ENCODE measurements at places on chromosomes 13 and 19.
A peak's percentile ranks its signal among the peaks of the same experiment; 100 is the strongest.

DNA sequence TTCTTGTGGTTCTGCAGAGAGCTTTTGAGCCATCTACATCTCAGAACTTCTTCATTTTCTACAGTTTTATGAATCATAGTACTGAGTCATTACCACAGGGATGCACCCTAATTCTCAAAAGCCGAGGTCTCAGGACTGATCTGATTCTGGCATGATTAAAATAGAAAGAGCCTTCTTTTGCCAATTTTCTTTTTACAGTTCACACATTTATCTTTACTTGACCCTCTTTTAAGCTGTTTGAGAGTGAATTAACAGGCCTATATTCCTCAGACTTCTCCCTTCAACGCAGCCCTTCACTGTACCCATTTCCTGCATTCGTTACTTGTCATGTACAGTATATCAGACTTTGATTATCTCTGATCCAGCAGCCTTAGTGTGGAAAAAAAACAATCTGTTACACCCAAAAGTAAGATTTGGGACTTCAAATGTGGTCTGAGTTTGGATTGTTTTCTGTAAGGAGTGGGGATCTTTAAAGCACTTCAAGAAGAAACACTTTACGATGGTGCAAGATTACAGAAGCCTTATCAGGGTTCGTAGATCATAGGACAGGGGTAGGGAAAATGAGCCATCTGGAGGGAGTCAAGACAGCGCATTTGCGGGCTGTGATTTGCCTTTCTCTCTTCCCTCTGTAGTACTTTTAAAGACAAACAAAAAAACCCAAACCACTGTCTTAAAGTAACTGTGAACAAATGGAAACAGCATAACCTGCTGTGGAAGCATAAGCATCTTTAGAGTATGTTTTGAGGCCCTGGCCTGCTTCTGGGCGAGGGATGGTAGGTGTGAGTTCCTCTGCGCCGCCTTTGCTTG lies 15.3 kb upstream of the GPR183 start:
- DNase-seq, result no peak

DNA sequence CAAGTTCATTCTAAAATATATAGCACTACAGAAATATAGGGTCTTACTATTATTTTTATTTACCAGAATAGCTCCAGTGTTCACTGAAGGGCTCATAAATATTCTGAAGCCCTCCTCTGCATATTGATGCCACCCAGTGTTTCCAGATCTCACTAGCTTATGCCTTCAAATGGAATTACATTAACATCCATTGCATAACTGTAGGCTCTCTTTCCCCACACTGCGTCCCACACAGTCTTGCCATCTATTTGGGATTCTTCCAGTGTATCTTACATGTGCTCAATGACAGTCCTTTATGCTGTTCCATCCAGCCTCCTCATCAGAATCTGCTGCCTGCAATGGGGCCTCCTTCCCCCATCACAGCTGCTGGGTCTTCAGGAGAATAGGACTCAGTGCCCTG lies 137.2 kb downstream of the CYSLTR2 start:
- DNase-seq, result no peak

DNA sequence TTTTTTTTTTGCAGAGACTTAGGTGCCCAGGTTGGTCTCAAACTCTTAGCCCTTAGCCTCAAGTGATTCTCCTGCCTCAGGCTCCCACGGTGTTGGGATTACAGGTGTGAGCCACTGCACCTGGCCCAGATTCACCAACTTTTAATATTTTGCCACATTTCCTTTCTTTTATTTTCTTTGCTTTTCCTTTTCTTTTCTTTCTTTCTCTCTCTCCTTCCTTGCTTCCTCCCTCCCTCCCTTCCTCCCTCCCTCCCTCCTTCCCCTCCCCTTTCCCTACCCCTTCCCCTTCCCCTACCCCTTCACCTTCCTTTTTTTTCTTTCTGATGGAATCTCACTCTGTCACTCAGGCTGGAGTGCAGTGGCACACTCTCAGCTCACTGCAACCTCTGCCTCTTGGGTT lies 35.3 kb downstream of the BICRA start:
- DNase-seq, result no peak

- DNase-seq, result no peak
Measured at GRCh38 chr13:77595166-77595810, 59.8 kb downstream of the SCEL start.

DNA sequence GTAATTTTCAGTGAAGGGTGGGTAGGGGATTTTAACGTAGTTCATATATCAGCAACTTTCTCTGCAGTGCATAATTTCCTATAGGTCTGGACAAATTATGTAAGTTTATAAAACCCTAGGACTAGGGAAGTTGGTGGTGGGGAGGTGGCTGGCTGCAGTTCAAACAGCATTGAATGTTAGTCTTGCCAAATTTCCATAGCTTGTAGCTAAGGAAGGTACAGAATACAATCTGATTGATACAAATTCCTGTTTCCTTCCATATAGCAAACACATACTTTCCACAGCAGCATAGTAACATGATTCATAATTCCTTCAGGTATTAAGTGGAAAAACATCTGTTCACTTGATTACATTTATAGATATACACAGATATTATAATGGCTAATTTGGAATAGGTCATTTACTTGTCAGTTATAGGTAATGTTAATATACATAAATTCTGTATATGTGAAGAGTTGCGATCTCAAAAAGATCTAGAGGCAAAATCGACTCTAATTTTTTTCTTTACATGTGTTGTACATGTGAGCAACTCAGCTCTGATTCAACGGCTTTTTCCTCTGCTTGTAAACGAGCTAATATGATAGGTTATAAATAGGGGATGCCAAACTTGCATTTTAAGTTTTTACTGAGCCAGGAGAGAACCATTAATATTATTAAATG lies 233.4 kb upstream of the CSNK1A1L start:
- DNase-seq, result no peak

DNA sequence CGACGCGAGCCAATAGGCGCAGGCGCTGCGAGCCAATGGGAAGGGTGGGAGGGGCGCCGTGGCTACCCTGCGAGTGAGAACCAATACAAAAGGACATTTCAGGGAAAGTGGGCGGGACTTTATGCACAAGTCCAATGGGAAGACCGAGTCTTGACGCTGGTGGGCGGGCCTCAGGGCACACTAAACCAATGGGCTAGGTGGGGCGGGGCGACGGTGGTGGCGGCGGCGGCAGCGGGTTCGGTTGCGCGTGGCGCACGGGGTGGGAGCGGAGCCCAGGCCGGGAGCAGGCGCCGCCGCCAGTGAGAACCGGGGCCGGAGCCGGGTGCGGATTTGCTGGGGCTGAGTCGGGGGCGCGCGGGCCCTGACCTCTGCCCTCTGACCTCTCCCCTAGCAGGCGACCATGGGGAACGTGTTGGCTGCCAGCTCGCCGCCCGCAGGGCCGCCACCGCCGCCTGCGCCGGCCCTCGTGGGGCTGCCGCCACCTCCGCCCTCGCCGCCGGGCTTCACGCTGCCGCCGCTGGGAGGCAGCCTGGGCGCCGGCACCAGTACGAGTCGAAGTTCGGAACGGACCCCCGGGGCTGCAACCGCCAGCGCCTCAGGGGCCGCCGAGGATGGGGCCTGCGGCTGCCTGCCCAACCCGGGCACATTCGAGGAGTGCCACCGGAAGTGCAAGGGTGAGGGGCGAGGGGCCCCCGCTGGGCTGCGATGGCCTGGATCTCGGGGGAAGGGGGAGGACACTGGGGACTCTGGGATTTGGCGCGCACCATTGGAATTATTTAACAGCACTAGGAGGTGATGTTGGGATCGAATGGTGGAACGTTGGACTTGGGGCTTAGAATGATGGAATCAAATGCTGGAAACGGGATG lies at the start of gene TOMM40:
TSS of gene TOMM40 (plus strand) at position 239 of the 867 bp plus-strand sequence. CDS start at position 401, 162 bp downstream.
- DNase-seq, result no peak

DNA sequence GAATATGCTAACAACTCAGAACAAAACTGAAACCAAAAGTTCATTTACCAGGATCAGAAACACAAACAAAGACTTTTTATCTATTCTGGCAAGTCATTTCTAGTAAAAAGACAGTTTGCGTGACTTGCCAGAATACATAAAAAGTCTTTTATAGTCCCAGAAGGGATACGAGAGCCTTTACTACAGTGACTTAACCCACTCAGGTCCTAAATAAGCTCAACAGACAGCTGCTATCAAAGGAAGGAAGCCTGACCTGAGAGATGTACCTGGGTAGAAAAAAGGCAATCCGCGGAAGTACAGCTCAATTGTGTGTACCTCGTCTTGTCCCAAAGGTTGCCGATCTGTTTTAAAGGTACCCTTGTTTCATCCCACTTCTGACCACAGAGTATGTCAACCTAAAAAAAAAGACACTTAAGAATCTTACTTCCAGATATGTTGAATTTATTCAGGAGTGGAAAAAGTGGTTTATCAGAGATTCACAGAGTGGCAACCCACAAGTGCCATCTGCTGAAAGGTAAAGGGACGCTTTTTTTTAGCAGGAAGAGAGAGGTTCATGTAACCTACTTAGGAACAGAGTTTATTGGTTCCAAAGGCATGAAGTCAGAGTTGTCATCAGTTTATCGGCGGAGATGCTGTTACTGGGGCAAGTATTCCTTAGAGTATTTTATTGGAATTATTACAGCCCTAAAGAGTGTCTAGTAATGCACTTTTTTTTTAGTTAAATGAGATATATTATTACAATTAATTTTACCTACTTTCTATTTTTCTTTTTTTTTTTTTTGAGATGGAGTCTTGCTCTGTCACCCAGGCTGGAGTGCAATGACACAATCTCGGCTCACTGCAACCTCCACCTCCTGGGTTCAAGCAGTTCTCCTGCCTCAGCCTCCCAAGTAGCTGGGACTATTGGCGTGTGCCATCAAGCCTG lies 69.7 kb upstream of the C1QTNF9B start:
- DNase-seq, result no peak

- no peak for DNase-seq
Measured at GRCh38 chr13:42794577-42795275, 13.3 kb downstream of the FAM216B start.

GRCh38 chr13:33016414-33017322 lies at the start of gene KL:
KL (plus strand) TSS chr13:33016423; CDS start chr13:33016441, 18 bp downstream.
- peak; percentile 65 for DNase-seq

DNA sequence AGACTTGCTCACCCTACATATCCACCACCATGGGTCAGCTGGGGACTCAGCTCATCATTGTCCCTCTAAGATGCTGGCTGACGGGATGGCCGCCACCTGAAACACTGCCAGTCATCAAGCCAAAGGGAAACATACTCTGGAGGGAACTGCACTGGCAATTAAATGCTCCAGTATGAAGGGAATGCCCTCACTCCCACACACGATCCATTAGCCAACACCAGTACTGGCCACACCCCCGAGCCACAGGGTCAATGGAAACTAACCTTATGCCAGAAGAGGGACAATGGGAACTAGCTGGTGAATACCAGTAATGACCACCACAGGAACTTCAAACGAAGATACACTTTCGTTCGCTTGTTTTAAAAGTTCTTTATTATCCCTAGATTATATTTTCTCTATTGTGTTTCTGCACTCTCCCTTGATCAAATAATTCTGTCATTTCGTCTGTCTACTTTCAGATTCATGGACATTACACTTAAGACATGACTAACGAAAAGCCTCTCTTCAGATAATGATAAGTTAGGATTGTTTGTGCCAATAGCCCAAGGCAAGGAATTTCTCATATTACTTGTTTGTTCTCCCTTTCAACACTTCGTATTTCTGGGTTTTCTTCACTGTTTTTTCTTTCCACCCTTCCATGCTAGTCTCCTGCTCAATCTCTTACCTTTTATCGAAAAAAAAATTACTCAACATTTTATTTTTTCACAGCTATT lies 1.7 kb upstream of the ZNF507 start:
- no peak for DNase-seq
